NCI-H2081 (cell line): ENCODE measurements at places on chromosomes 7 and 10.

- DNase-seq: no peak
These were observed 21.9 kb upstream of the CNPY1 start for GRCh38 chr7:155568333-155568660.

DNA sequence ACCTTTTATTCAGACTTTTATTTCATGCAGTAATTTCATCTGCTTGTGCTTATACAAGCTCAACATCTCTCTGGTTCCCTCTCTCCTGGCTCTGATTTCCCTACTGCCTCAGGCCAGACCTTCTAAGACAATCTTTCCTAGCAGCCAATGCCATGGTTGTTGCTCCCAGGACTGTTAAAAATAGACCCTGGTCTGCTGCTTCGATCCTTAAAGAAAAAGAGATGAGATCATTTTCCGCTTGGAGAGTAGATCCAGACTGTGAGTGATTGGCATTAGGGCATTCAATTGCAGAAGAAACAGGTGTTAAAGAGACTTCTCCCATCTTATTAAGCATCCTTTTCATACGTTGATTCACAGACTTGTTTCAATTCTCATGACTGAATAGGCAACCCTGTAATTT lies 68.4 kb upstream of the ITGB1 start:
- no peak for DNase-seq

DNA sequence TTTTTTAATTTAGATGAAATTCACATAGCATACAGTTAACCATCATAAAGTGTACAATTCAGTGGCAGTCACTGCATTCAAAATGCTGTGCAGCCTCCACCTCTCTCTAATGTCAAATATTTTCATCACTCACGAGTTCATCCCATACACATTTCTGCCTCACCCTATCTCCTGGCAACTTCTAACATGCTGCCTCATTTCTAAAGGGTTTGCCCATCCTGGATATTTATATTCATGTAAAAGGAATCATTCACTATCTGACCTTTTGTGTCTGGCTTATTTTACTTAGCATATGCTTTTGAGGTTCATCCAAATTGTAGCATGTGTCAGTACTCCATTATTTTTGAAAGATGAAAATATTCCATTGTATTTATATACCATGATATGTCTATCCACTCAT lies 286.9 kb upstream of the VSTM2A start:
- DNase-seq: no peak

DNA sequence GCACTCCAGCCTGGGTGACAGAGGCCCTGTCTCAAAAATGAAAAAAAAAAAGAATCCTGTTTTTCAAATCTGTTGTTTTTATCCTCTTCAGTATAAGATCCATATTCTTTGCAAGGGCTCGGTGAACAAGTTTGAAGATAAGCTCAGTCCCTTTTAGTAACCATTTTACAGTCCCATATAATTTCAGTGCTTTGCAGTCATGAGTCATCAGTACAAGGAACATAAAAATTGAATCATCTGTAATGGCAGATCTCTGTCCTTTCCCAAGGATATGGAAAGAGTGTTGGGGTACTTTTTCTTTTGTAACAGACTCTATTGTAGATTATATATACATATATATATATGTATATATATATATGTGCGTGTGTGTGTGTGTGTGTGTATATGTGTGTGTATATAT lies 52.2 kb upstream of the ZPBP start:
- DNase-seq: no peak

DNA sequence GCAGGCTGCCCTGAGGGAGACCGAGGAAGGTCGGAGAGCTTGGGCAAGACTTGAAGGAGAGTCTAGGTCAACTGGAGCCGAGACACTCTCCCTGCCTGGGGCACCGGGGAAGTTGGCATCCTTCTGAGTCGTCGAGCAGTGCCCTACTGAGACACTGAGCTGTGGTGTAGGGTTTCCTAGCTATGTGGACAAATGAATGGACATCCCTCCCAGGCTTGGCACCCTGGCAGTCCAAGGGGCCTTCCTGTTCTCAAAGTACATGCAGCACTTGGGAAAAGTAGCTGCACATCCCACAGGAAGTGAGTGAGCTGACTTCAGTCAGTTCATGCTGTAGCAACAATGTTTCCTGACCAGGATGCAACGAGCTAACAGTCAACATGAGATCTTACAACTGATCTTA lies 57.2 kb upstream of the INPP5A start:
- no peak for DNase-seq

GRCh38 chr7:65441010-65441409 lies 67.4 kb downstream of the ZNF92 start:
- DNase-seq: no peak

DNA sequence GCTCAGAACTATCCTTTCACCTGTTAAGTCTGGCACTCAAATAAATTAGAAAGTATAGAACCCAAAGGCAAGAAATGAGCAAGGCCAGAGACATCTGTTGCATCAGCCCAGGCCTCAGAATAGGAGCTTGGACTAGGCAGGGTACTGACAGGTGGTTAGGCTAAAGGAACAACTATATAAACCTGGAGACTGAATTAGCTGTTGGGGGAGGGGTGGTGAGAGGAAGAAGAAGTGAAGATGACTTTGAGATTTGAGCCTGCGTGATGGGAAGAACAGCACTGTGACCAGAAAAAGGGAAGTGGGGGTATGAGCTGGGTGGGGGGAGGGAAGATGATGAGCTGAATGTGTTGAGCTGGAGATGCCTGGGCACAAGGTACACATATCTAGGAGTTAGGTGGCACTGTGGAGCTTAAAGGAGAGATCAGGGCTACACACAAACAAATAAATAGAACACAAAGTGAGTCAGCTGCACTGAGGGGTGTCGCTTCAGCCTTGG lies 244.7 kb downstream of the PTEN start:
- DNase-seq: no peak
